ENCODE measurements at places on chromosomes 6 and 20. TPM values are rescaled to one million over a fixed set of nuclear protein-coding genes. Genes with fewer than 3 reads are reported as not detected.

The BPIFB4 gene
- total RNA-seq, result not detected

The ZNF322 gene
- 9.4 TPM for total RNA-seq

The PAK5 gene
- total RNA-seq, result not detected

The FRMD1 gene
- not detected for total RNA-seq

The C20orf144 gene
- not detected for total RNA-seq

The EFCAB8 gene
- total RNA-seq, result under 0.01 TPM

Measured in bladder microvascular endothelial cell (primary cell).